Posterior cingulate gyrus (tissue), 11 donors: ENCODE measurements at places on chromosomes 2 and 18.

DNA sequence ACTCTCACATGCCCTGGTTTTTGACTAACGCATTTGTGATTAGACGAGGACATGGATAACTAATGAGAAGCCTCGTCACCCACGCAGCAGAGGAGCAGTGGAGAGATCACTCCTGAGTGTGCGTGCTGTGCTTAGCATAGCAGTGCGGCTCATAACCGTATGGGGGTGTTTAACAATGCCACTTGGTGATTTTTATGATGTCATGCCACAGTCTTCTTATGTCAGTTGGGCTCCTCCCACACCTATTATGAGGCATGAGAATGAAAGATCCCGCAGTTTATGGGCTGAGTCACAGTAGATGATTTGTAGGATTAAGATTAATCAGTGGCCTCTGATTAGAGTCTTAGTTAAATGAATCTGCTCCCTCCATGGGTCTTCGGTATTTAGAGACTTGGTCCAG lies 2.5 kb upstream of the SMIM21 start:
- no peak for DNase-seq

DNA sequence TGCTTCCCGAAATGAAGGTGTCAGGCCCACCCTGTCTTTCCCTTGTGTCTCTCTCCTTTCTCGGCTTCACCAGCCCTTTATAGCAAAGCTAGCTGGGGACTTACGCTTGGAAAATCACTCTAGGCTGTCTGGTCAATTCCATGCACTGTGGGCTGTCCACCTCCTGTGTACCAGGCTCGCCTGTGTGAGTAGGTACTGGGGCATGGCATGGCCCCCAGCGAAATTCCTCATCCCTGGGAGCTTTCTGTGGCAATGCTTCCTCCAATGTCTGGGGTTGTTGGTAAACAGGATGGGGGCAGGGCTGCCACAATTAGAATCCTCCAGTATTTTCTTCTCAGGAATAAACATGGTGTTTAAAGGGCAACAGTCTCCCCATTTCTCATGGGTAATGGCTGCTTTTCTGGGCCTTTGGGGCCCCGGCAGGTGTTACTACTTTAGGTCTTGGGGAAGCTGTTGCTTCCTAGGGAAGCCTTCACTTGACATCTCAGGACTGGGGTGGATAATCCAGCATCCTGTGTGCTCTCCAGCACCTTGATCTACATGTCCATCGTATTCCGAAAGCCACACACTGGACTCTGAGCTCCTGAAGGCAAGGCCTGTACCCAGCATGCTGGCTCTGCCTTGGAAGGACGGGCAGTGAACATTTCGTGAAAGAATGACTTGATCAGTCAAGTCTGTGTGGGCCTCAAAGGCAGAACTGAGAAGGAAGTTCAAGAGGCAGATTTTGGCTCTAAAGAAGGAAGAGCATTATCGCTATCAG lies 21.1 kb downstream of the RHOB start:
- DNase-seq: no peak

- peak; percentile 25 for DNase-seq
Measured at GRCh38 chr2:181140414-181140813, 160.0 kb downstream of the UBE2E3 start.

GRCh38 chr18:58566556-58567292 lies 62.2 kb downstream of the ALPK2 start:
- no peak for DNase-seq

DNA sequence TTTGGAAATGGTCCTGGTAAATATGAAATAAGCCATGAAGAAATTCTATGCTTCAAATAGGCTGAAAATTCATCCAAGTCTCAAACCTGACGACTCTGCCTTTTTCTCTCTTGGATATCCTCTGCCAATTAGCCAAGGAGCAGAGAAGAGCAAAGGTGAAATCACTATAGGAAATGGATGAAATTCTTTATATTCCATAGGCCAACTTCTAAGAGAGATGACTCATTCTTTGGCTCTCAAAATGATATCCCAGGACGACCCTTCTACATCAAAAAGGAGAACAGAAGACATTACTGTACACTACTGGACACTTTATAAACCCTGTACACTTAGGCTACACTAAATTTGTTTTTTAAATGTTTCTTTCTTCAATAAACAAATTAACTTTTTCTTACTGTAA lies 22.7 kb downstream of the PDE1A start:
- no peak for DNase-seq

DNA sequence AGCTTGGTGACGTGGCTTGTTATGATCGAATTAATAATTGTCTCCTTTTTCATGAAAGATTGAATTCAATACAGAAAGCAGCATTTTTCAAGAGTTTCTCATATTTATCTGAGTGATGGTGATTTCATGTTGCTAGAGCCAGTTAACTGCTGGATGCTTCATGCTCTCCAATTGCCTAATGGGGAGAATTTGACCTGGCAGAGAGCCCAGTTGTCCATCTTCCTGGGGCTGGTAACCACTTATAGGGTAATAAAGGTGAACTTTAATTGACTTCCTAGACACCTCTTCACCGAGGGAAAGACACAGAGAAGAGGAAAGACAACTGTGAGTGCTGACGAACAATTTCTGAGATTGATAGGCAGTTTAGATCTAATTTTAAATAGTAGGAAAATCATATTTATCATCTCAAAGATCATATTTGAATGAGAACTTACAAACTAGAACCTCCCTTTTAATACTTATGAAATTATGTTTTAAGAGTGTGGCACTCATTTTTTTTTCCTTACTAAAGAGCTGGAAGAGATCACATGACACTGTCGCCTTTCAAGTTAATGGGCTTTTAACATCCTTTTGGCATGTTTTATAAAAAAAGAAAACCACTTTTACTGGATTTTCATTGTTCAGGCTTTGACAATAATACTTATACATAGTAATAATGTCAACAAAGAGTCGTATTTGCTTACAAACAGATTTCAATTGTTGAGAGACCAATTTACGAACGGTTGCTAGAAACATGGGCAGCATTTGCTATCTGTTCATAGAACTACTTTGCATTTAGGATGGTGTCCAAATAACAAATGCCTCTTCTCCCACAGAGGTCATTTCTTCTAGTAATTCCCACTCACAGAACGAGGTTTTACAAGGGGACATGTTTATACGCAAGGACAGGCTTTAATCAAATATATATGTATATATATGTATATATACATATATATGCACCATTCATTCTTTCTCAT lies 153.3 kb downstream of the RAPGEF4 start:
- no peak for DNase-seq

DNA sequence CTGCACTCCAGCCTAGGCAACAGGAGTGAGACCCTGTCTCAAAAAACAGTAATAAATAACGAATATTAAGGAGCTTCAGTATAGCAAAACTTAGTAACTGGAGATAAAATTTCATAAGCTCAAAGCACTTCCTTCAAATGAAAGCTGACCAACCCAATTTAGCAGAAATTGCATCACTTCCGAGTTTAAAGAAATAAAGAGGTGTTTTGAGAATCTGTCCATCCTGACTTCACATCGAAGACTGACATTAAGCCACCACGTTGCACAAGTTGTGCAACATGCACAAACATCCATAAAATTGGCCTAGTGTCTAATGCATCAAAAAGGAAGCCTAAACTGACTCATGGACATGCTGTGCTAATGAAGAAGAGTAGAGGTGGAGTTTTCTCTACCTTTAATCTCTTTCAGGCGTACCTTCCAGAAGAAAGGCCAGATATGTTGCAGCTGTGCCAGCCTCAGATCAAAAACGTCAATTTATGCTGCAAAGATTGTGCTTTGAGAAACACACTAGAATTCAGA lies 7.7 kb upstream of the DSG3 start:
- no peak for DNase-seq
